NCI-H1417 (cell line): ENCODE measurements at places on chromosomes 1 and 21.

- peak; percentile 66 for DNase-seq
Measured at GRCh38 chr1:44030605-44031251, 534 bp downstream of the SLC6A9 start.

DNA sequence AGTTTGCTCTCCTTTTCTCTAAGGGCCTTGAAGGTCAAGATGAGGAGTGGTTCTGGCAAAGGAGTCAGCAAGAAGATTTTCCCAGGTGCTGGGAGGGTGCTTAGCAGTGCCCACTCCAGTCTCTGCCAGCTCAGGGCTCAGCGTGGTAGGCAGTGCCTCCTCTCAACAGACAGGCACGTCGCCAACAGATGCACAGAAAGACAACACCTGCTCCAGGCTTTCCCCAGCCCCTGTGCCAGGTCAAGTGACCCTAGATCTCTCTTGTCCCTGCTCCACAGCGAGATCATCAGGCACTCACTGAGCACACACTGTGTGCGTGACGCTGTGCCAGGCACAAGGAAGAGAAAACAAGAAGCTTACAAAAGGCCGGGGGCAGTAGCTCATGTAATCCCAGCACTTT is 86.0 kb downstream of the CASZ1 start:
- no peak for DNase-seq

DNA sequence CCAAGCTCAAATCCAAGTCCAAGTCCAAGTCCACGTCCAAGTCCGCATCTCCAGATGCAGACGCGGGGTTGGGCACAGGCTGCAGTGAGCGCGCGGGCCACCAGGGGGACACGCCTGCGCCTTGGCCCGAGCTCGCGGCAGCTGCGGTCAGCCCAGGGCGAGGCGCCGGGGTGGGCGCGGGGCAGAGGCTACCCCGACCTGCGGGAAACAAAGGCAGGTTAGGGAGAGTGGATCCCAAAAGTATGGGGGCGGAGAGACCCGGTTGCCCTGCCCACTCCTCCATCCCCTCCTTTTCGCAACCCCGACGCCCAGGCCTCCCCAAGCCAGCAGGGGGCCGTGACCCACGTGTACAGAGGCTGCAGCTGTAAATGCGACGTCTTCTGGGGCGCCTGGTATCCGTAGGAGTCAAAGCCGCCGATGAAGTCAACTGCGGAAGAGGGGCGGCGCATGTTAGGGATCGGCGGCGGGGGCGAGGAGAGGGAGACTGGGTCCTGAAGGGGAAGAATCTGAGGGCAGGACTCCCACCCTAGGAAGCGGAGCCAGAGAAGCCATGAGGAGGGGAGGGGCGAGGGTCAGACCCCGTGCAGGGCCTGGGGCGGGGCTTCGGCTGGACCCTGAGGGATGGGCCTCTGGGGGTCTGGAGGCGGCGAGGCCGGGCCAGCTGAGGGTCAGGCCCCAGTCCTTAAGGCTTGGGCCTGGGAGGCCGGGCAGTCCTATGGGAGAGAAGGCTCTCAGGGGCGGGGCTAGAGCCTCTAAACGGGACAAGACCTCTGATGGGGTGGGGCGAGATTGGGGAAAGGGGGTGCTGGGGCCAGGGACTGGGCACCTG is 58.0 kb downstream of the NKAIN1 start:
- DNase-seq, result peak; percentile 79

DNA sequence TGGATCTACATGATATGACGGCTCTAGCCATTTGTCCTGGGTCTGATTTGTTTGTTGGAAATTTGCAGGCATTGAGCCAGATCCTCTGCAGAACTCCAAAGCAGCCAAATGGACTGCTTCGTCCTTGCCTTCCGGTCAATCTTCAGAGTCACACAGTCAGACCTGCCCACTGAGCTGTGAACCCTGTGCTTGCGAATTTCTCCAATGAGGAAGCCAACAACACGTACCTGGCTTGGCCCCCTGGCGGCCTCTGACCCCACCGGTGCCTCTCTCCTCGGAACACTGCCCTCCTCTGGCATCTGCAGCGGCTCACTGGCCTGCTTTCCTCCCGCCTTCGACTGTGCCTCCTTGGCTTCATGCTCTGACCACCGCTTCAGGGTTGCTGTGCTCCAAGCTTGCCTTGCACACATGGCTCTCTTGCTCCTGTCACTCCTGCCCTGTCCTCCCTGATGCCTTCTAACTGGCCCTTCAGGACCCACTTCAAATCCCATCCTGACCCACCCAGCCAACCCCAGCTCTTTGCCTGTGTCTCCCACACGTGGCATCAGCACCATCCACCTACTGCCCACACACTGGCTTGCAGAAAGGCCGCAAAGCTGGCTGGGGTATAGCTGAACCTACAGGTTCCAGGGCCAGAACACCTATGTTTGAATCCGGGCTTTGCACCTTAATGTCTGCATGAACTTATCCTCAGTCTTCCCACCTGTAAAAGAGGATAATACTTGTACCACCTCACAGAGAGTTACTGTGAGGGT is 128.2 kb downstream of the KCNN3 start:
- no peak for DNase-seq

DNA sequence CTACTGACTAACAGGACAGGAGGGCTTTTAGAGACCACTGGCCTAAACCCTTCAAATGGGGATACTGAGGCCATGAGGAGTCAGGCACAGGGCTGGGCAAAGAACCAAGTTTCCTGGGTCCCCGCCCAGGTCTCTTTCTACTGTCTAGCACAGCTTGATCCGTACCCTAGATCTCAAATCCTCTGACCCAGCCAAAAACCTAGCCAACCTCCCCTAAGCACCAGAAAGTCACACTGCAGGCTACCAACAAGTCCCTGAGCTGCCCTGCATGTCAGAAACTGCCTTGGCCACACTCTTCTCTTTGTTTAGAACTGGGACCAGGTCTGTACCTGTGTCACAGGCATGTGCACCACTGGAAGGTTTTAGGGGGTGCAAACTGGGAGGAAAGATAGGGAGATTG is 33.6 kb downstream of the AHDC1 start:
- DNase-seq, result no peak

DNA sequence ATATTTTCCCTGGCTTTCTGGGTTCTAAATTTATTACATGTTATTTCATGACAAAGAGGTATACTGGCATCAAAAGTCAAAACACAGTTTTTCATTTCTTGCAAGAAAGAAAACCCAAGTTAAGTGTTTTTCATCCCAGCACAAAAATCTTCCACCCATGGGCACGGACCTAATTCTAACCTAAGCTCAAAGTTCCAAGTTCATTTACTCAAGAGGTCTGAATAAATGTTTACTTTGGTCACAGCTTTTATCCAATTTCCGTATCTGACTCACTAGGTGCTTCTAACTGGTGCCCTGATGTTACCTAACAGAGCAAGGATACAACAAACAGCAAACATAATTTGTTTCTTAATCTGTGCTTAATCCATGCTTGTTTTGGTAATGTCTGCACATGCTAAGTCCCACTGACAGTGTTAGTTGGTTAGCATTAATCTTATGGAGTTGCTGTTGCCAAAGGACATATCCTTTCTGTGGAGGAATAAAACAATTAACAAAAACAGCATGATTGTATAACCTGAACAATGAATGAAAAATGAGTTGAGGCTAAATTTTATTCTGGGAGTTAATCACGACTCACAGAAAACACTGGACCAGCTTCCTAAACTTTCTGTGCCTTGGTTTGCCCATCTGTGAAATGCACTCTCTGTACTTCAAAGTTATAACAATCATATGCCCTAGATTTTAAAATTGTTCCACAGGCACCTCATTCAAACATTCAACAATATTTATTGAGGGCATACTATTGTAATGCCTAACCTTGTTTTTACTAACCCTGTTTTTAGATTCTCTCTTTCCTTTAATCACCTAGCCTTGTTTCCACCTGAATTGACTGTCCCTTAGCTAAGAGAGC is 4.2 kb upstream of the CHD1L start:
- DNase-seq, result no peak

GRCh38 chr1:156203331-156203730 is 9.4 kb downstream of the SLC25A44 start:
- no peak for DNase-seq
